ENCODE measurements at places on chromosomes 7 and 10. TPM values are rescaled to one million over a fixed set of nuclear protein-coding genes. Genes with fewer than 3 reads are reported as not detected.

DNA sequence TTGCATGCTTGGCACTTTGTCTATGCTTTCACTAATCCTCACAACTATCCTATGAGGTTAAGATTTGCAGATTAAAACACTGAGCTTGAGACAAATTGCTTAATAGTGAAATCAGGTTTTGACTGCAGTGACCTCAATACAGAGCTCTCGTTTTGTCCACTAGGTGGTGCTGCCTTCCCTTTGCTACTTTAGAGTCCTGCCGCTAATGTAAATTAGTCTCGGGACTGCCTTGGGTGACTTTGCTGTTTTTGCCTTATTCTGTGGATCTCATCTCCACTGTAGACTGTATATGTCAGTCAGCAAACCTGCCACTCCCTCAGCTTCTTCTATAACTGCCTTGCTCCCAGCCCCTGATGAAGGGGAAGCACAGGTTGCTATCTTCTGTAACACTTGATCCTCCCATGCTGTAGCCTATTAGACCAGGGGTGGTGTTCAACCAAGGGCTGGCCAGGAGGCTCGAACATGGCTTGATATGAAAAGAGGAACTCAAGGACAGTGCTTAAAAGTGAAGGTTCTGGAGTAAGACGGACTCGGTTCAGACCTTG is 26.0 kb downstream of the ASB4 start:
- DNase-seq = peak; percentile 80

- no peak for DNase-seq
These were observed 60.2 kb downstream of the SGCE start for GRCh38 chr7:94595717-94596116.

DNA sequence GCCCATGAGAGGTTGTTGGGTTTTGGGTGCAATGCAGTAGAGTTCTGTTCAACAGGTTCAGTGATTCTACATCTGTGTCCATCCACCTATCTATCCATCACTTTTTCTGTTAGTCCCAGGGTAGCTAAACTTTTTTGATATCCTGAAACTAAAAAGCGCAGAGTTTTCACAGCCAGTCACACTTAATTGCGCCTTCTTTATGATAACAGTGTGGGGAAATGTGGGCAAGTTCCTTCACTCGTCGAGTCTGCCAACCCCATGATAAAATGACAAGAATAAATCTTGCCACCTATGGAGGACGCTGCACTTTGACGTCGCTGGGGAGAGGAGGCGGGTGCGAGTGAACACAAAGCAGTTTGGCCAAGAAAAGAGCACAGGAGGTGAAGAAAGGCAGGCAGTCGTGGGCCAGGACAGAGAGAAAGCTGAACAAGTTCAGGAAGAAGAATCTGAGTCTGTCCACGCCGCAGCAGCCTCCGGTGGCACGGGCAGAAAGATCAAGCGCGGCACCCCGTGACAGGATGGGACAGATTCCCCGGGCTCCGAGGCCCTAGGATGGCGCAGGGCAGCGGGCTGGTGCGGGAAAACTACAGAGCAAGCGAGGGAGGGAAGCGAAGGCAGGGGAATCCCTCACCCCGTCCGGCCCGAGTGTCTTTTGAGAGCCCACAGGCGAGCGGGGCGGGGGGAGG is 9.2 kb downstream of the SP8 start:
- DNase-seq = no peak

GRCh38 chr10:116278846-116279245 is 5.8 kb upstream of the GFRA1 start:
- no peak for DNase-seq

DNA sequence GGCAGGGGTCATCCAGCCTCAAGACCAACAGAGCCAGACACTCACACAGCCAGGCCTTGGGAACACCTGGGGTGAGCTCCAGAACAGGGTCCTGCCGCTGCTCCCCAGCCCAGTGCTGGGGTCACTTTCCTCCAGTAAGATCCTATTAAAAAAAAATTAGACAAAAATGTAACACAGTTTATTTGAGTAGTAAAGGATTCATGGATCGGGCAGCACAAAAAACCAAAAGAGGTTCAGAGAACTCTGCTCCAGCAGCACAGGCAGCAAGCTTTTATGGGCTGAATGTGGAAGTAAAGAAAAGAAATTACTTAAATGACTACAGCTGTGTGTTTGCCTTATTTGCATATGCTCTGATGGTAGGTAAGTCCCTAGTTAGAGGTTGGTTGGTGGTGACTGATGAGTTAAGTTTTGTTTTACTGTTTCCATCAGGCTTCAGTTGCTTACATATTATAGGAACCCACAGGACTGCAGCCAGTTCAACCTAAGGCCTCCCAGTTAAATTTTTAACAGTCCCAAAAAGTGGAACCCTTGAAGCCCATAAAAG is 80.5 kb upstream of the FGFR2 start:
- no peak for DNase-seq

Gene PLAU
- total RNA-seq = 21.6 TPM

- DNase-seq = no peak
These were observed 197.3 kb downstream of the CSTF2T start for GRCh38 chr10:51502124-51502523.

DNA sequence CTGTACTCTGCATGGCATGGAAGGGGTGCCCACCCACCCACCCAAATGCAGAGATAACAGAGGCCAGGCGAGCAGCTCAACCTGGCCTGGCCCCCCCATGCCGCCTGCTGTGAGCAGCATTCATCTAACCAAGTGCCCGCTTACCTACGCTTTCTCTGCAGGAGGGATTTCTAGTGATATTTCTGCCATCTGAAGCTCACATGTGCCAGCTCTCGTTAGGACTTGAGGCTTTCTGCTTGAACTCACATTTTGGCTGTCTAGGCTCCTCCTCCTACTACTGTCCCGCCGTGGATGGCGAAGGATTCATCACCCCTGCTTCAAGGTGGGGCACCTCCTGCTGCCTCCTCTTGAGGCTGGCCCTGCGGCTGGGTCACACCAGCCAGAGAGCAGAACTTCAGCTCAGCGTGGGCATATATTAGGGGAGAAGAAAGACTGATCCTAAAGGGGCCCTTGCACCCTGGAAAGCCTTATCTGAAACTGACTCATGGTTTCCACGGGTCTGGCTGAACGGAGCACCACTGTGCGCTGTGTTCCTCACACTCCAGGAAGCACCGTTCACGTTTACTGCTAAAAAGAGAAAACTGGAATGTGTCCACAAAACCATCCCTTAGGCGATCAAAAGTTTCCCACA is 45.5 kb downstream of the CTBP2 start:
- no peak for DNase-seq

GRCh38 chr7:40393660-40394059 is 258.9 kb downstream of the SUGCT start:
- no peak for DNase-seq

- DNase-seq = no peak
These were observed 26.9 kb downstream of the ENKUR start for GRCh38 chr10:24988831-24989640.

- DNase-seq = no peak
These were observed 683 bp downstream of the MACROH2A2 start for GRCh38 chr10:70053218-70053840.

Gene PEX1
- 22.3 TPM for total RNA-seq

Gene KCNIP2
- total RNA-seq = 1.2 TPM

Gene VIPR2
- not detected for total RNA-seq

Gene NPFFR1
- not detected for total RNA-seq

GRCh38 chr10:122703483-122704448 is 4.1 kb upstream of the C10orf120 start:
- peak; percentile 62 for DNase-seq

Gene EFCAB10
- total RNA-seq = not detected

DNA sequence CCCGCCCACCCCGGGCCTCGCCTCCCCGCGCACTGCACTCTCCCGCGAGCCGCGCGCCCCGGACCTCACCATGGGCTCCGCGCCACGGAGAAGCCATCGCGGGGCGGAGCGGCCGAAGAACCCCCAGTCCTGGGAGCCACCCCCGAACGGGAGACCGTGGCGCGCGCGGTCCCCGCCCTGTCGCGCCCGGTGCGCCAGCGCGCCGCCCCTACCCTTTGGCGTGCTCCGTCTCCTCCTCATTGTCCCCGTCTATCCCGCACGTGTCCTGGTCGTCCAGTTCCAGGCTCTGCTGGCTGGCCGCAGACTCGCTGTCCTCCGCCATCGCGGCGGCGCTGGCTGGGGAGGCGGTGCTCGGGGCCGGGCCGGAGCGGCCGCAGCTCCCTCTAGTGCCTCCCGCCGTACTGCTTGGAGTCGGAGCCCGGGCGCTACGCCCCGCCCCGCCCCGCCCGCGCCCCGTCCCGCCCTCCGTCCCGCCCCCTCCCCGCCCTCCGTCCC is at the start of gene NMT2:
Gene NMT2 (minus strand): TSS at position 403 of the 495 bp plus-strand sequence. CDS start 81 bp downstream, at position 322.
- DNase-seq = no peak

DNA sequence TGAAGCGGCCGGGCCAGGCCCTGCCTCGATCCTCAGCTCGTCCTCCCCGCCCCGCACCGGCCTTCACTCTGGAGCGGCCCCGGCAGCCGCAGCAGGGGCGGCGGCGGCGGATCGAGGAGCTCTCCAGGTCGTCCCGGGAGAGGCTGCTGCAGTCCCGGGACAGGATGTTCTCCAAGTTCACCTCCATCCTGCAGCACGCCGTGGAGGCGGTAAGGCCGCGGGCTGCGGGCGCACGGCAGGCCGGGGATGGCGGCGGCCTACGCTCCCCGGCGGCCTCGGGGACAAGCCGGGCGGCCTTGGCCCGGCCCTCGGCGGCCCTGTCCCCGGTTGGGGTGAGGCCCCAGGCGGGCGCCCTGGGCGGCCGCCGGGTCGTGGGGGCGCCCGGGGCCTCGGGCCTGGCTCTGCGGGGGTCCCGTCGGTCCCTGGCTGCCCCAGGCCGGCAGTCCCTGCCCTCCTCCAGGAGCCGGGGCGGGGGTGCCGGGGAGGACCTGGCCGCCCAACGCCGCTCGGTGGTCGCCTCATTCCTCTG is 399 bp downstream of the FHIP2A start:
- DNase-seq = peak; percentile 18

Gene H2AZ2
- 69.1 TPM for total RNA-seq

GRCh38 chr7:101154693-101155102 is 422 bp downstream of the AP1S1 start:
- no peak for DNase-seq

Gene GOLGA7B
- total RNA-seq = not detected

GRCh38 chr10:72337039-72337629 is 17.6 kb downstream of the DNAJB12 start:
- peak; percentile 74 for DNase-seq

- DNase-seq = no peak
These were observed 25.5 kb downstream of the LARP4B start for GRCh38 chr10:905972-906371.

Gene CYP2E1
- 0.82 TPM for total RNA-seq

Gene CPN1
- total RNA-seq = not detected

GRCh38 chr7:29360633-29361625 is 166.4 kb downstream of the CHN2 start:
- DNase-seq = peak; percentile 61

DNA sequence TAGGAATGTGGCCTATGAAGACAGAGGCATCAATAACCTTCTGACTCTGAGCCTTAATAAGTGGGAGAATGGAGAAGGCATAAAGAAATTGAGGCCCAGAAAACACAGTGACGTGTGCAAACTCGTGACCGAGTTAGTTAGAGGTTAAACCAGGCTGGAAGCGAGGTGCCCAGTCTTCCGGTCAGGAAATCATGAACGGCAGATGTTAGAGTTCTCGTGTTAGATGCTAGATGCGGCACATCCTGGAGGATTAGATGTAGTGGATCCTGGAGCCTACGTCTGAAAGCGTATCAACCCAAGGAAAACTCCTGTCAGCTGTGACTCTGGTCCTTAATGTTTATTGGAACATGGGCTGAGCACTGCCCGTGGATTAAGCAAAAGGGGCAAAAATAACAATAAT is 275.9 kb downstream of the TCF7L2 start:
- DNase-seq = no peak

- no peak for DNase-seq
These were observed 171.6 kb downstream of the LRRN3 start for GRCh38 chr7:111262293-111263116.

GRCh38 chr10:101287183-101287996 is 58.1 kb upstream of the LBX1 start:
- no peak for DNase-seq

- DNase-seq = peak; percentile 2
These were observed 178.7 kb upstream of the PODXL start for GRCh38 chr7:131735101-131735500.

DNA sequence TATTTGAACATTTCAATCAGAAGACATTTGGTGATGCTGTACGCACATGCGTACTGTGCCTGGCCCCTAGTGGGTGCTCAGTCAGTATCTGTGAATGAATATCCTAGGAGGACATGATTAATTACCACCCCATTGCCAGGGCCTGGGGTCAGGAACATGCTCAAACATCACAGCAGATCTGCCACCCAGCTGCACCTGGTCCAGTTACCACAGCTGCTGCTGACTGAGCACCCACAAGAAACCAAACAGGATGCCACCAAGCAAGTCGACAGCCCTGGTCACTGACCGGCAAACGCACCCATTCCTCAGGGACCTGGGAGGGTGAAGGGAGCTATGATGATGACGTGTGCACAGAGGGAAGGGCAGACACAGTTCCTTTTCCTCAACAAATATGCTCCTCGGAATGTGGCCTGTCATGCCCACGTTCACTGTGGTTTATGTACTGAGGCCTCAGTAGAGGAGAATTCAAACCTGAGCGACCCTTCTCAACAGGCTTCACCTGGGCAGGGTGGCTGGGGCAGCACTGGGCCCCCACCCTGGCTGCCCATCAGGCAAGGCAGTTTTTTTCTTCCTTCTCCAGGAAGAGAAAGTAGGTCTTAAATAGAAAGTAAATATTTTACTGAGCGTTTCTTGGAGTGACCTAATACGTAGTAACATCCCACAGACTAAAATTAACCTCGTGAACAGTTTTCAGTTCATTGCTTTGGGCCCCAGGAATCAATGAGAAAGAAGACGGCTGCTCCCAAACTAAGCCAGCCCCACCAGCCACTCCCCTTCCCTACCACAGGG is 13.4 kb downstream of the CTBP2 start:
- peak; percentile 71 for DNase-seq

GRCh38 chr7:82105463-82105862 is 335.6 kb upstream of the HGF start:
- DNase-seq = peak; percentile 53

DNA sequence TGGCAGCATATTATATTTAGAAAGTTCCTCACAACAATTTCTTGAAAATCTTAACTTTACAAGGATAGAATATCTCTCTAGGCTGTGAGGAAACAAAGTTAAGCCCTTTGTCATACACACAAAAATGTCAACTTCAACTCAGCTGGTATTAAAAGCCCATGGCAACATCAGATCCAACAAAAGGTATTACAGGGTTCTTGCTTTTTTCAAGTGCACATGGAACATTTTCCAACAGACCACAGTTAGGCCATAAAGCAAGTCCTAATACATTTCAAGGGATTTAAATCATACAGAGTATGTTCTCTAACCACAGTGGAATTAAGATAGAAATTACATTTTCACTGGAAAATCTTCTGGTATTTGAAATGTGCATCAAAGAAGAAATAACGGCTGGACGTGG is 71.9 kb upstream of the OIT3 start:
- DNase-seq = no peak

- DNase-seq = no peak
These were observed 131.7 kb downstream of the DYNC1I1 start for GRCh38 chr7:95904099-95904498.

DNA sequence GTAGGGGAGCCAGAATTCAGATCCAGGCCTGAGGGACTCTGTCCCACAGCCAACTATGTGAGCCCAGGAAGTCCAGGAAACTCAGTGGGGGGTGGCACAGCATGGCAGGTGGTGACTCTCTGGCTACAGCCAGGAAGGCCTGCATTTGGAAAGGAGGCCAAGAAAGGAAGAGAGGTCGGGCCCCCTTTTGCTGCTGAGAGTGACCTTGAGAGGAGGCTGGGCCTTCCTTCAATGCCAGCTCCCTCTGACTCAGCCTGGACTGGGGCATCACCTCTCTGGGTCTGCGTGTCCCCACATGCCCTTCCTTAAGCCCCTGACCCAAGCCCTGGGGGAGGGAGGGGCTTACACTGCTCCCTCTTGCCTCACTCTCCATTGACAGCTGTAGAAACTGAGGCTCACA is 6.4 kb upstream of the MYL10 start:
- no peak for DNase-seq

All from fibroblast of the aortic adventitia (primary cell).